NCI-H510A treated with DMSO at 0.1 percent for 48 hours (cell line): ENCODE measurements at places on chromosomes 12 and 14.
A peak's percentile ranks its signal among the peaks of the same experiment; 100 is the strongest.

- DNase-seq: no peak
These were observed 55.0 kb upstream of the GRIP1 start for GRCh38 chr12:66733839-66734238.

- DNase-seq: no peak
These were observed 29.8 kb downstream of the ADGRD1 start for GRCh38 chr12:130983328-130984017.

- no peak for DNase-seq
These were observed 41.3 kb upstream of the SYCP3 start for GRCh38 chr12:101780599-101780998.

GRCh38 chr12:60052483-60052882, 456.7 kb downstream of the SLC16A7 start:
- no peak for DNase-seq

- no peak for DNase-seq
These were observed at the start of gene PRPH for GRCh38 chr12:49295082-49295936. Gene PRPH (plus strand): TSS chr12:49295147. CDS start chr12:49295201, 54 bp downstream.

- no peak for DNase-seq
These were observed 58.4 kb downstream of the CCDC85C start for GRCh38 chr14:99545586-99545985.

GRCh38 chr12:132360410-132360809, 31.0 kb upstream of the GALNT9 start:
- no peak for DNase-seq

DNA sequence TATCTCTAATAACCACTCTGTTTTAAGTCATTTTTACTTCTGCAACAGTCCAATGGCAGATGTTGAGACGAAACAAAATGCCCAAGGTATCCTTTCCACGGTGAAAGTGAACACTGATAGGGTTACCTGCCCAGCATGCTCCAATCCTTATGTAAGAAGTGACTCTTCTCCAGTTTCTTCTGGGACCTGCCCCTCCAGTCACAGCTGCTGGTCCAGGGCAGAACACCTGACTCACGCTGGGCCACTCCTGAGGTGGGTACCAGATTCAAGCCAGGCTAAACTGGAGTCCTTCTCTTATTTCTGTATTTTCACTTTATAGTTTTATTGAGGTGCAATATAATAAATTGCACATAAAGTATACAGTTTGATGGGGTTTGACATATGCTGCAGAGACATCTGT, 16.7 kb downstream of the NT5DC3 start:
- DNase-seq: no peak

GRCh38 chr12:91704446-91704845, 441.2 kb downstream of the BTG1 start:
- peak; percentile 6 for DNase-seq

GRCh38 chr12:24561411-24561871, 387.5 kb downstream of the BCAT1 start:
- no peak for DNase-seq

GRCh38 chr12:2477009-2477766, 317.6 kb upstream of the FKBP4 start:
- DNase-seq: no peak

DNA sequence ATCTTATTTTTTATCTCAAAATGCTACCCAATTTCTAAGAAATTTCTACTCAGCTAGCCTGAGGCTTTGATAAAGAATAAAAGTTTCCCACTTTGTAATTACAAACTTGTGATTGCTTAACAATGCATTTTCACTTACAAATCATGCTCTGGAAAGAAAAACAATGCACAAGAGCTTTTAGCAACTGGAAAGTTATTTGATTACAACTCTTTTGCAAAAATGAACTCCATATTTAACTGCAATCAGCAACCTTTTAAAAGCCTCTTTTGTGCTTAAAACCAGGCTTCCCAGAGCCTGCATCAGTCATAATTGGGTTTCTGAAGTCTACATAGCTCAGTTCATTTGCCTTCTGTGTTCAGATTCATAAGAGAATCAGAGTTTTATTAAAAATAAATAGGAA, 395.2 kb downstream of the PAWR start:
- DNase-seq: no peak
